ENCODE measurements at places on chromosomes 2 and 18.

GRCh38 chr18:44679914-44680272 lies 795 bp upstream of the SETBP1 start:
- DNase-seq = no peak

DNA sequence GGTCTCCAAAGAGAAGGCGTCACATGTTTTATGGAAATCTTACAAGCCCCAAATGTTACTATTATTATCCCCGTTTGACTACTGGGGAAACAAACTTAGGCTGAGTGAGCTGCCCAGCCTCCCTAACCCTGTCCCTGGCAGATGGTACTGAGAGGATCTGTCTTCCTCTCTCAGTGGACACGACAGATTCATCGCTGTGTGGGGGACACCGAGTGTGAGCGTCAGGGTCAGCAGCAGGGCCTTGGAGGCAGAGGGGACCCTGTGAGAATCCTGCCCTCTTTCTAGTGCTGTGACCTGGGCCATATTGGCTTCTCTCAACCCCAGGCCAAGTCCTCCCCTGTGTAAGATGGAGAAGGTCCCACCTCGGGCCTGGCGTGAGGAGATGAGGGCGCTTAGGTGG lies 27.1 kb upstream of the SMAD7 start:
- DNase-seq = no peak

DNA sequence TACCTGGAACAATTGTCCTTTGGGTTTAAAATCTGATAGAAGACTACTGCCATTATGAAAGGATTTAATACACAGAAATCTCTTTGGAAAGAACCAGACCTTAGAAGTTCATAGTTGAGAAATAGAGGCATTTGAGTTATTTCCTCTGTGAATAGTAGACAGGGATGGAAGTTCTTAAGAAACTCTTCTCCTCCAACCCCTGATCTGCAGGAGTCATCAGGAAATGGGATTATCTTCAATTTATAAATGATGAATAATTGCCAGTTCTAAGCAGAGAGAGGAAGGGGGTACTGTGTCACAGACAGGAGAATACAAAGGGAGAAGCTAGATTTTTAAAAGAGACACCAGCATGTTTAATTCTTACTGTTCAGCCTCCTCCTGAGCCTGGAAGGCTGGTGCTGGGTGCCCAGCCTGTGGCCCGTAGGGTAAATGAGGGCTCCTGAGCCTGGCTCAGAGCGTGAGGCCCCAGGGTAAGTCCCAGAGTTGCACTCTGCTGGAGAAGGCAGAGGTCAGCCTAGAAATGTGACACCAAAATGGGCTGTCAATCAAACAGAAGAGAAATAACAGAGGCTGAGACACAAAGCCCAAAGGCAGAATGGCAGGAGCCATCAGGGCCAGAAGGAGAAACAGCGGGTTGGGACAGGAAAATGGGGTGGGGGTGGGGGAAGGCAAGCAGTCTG lies 58.2 kb upstream of the PKDCC start:
- no peak for DNase-seq

- DNase-seq = no peak
These were observed 62.8 kb downstream of the TMEM237 start for GRCh38 chr2:201580486-201580885.

GRCh38 chr18:11570769-11571412 lies 38.5 kb upstream of the SLC35G4 start:
- DNase-seq = no peak

DNA sequence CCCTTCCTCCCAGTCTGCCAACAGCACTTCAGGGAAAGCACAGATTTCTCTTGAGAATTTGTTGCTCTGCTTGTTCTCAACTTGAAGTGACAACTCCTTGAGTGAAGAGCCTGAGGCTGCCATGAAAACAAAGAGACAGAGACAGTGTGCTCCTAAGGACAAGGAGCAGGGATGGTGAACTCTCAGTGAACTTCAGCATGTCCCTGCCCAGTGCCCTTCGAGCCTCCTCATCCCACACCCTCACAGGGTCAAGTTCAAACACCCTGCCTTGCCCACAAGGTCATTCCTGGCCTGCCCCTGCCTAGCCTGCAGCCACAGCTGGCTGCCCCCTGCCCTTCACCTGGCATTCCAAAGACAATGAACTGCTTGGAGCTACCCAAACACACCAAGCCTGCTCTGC lies 343.5 kb upstream of the KLHL29 start:
- DNase-seq = no peak

DNA sequence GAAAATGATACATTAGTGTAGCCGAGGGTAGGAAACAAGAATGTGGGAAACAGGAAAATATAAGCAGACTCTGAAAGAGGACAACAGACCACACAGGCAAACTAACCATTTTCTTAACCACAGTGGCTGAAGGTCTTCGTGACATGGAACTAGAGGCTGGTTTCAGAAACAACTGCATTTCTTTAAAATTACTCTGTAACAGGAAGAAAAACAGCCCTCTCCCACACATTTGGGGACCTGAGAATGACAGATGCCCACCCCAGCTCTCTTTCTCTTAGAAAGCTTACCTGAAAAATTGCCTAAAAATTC lies 13.8 kb upstream of the SLC25A52 start:
- DNase-seq = no peak

GRCh38 chr18:25288340-25288938 lies 63.5 kb downstream of the ZNF521 start:
- no peak for DNase-seq

DNA sequence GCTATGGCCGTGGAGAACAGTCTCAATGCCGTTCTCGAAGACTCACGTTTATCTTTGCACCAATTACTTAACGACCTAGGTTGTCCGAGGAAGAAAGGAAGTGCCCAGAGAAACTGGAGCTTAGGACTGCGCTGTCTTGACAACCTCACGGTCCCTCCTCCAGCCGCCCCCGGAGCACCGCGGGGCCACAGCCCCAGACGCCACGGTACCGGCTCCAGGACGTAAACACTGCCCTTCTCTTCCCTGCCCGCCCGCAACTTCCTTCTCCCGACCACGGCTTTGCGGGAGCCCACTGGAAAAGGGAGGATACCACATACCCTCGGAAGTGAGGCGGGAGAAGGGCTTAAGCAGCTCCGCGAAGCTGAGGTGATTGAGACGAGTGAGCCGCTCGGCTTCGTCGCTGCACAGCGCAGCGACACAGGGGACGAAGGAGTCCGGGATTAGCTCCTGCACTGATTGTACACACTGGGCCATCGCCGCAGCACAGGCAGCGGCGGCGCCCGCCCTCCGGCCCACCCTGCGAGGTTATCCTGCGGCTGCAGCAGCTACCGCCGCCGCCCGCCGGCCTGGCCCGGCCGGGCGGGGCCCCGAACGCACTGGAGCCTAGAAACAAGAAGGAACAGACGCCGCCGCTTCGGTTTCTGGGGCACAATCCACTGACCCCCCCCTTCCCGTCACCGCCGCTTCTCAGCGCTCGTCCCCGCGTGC lies 483 bp downstream of the TRAPPC8 start:
- DNase-seq = peak; percentile 64

DNA sequence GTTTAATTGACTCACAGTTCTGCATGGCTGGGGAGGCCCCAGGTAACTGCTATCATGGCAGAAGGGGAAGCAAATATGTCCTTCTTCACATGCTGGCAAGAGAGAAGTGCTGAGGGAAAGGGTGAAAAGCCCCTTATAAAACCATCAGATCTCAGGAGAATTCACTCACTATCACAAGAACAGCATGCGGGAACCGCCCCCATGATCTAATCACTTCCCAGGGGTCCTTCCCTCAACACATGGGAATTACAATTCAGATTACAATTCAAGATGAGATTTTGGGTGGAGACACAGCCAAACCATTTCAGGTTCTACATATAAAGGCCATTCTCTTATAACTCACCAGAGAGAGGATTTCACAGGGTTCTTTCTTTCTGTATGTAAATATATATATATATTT lies 62.9 kb downstream of the VRK2 start:
- DNase-seq = no peak

- no peak for DNase-seq
These were observed 14.0 kb downstream of the ANXA4 start for GRCh38 chr2:69755862-69756467.

- DNase-seq = no peak
These were observed 249.8 kb downstream of the ANAPC1 start for GRCh38 chr2:111634050-111634794.

GRCh38 chr18:37246779-37247340 lies 318.7 kb downstream of the CELF4 start:
- no peak for DNase-seq

DNA sequence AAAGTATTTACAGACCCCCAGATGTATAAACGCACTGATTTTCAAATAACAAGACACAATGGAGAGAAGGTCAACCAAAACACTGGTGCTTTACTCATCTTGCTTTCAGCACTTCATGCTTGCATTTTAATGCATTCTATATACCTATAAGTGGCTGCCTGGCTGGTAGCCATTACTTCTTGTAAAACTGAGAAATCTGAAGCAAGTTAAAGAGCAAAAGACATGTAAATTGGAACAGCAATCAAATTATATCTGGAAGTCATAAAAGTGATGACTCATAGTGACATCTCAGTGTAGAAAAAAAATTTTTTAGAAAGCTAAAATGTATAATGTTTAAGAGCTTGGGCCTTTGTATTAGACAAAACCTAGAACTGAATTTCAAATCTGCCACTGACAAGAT lies 106.2 kb downstream of the CCDC141 start:
- no peak for DNase-seq

DNA sequence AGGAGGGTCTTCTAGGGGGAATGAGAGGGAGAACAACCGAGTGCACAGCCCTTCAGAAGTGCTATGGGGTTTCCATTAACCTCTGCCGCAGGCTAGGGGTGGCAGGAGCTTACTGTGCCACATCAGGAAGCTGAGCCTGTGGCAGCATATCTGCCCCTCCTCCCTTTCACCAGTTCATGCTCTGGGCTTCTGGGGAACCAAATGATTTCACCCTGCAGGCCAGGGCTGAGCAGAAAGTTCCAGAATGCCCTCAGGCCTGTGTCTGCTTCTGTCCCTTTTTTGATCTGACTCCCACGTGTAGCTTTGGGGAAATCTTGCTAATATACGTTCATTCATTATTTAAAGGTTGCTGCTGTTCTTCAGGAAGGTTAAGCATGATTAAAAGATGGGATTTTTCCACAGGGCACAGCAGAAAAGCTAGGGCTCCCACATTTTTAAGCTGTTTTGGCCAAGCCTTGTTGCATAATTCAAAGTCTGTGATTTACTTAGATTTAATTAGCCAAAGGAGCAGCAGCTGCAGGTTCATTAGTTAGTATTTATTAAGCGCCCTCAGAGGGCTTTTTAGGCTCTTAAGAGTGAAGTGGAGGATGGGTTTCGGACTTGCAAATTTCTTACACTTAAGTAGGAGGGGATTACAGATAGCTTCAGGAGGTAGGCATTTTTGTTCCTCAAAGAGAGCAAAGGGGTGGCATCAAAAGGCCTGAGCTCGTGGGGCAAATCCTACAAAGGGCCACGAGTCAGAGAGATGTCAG lies 10.2 kb downstream of the TMEM247 start:
- DNase-seq = peak; percentile 27

- DNase-seq = no peak
These were observed 26.3 kb downstream of the ERLEC1 start for GRCh38 chr2:53813151-53813550.

GRCh38 chr18:45505497-45506206 lies 109.6 kb upstream of the SLC14A2 start:
- no peak for DNase-seq
